Activated naive CD8-positive, alpha-beta T cell treated with anti-CD3 and anti-CD28 coated beads, Interleukin-2, amount 10 ng/mL, durations not matched to agents 7 days and 5 days (primary cell): ENCODE measurements at places on chromosomes 11 and 22.

GRCh38 chr11:41201156-41201555 is 258.3 kb downstream of the LRRC4C start:
- DNase-seq, result no peak
- H3K36me3 ChIP-seq, result no peaks in the 10 kb centered on the region
- H3K4me1 ChIP-seq, result no peaks in the 10 kb centered on the region
- no peaks in the 10 kb centered on the region for H3K27me3 ChIP-seq
- no peak overlapping the region for H3K27ac ChIP-seq
- H3K4me3 ChIP-seq, result no peak overlapping the region

GRCh38 chr22:39408173-39408572 is 8.6 kb downstream of the TAB1 start:
- H3K4me1 ChIP-seq, result peaks cover 44% of the 10 kb centered on the region
- no peak overlapping the region for H3K27ac ChIP-seq
- no peak for DNase-seq
- H3K36me3 ChIP-seq, result peaks cover 31% of the 10 kb centered on the region

GRCh38 chr11:104588970-104589369 is 309.3 kb downstream of the CASP12 start:
- no peaks in the 10 kb centered on the region for H3K27me3 ChIP-seq
- no peak for DNase-seq
- H3K4me1 ChIP-seq, result peaks cover 1% of the 10 kb centered on the region
- H3K4me3 ChIP-seq, result no peak overlapping the region
- no peak overlapping the region for H3K27ac ChIP-seq

- peaks cover 11% of the 10 kb centered on the region for H3K4me1 ChIP-seq
- DNase-seq, result no peak
- no peak overlapping the region for H3K4me3 ChIP-seq
- no peaks in the 10 kb centered on the region for H3K27me3 ChIP-seq
- H3K27ac ChIP-seq, result no peak overlapping the region
- peaks cover 3% of the 10 kb centered on the region for H3K36me3 ChIP-seq
Measured at GRCh38 chr11:45984192-45984591, 61.7 kb downstream of the LARGE2 start.

DNA sequence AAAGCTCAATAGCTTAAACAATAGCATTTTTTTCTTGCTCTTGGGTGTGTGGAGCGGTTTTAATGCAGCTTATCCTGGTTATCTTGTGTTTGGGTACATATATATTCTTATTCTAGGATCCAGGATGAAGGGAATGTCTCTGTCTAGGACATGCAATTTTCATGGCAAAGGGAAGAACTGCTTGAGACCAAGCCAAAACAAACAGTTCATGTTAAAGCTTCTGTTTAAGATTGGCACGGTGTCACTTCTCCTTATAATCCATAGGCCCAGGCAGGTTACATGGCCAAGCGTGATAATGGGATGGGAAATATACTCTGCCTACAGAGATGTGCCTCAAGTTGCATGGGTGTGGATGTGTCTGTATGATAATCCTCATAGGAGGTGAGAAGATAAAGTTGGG is 177.1 kb upstream of the PGR start:
- no peak for DNase-seq
- no peak overlapping the region for H3K27ac ChIP-seq
- H3K4me1 ChIP-seq, result no peaks in the 10 kb centered on the region

GRCh38 chr11:456533-456932 is 6.5 kb downstream of the PTDSS2 start:
- H3K4me3 ChIP-seq, result peak overlapping the region; percentile 73
- peak; percentile 53 for DNase-seq
- H3K4me1 ChIP-seq, result peaks cover 31% of the 10 kb centered on the region
- peak overlapping the region; percentile 80 for H3K27ac ChIP-seq

DNA sequence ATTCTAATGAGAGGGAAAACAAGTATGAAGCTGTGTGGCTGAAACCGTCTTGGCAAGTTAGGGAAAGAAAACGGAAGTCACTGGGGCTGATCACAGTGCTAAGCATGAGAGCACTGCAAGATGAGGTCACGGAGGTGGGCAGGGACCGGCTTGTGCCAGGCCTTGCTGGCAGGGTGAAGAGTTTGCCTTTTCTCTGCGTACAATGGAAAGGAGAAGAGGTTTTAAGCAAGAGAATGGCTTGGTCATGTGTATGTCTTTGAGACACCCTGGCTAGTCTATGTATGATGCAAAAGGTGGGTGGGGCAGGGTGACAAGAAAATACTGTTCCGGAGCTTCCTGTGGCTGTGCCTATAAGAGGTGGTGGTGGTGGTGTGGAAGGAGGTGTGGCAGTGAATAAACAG is 567.9 kb downstream of the NTM start:
- no peaks in the 10 kb centered on the region for H3K27me3 ChIP-seq
- H3K4me1 ChIP-seq, result no peaks in the 10 kb centered on the region
- no peaks in the 10 kb centered on the region for H3K36me3 ChIP-seq
- H3K27ac ChIP-seq, result no peak overlapping the region

GRCh38 chr22:31544481-31545480 is 48.4 kb downstream of the SFI1 start:
- H3K27ac ChIP-seq, result no peak overlapping the region
- peaks cover 18% of the 10 kb centered on the region for H3K36me3 ChIP-seq
- no peak for DNase-seq
- no peaks in the 10 kb centered on the region for H3K27me3 ChIP-seq
- no peak overlapping the region for H3K4me3 ChIP-seq

- H3K4me1 ChIP-seq, result no peaks in the 10 kb centered on the region
- H3K36me3 ChIP-seq, result no peaks in the 10 kb centered on the region
- H3K27me3 ChIP-seq, result no peaks in the 10 kb centered on the region
- DNase-seq, result no peak
- no peak overlapping the region for H3K4me3 ChIP-seq
Measured at GRCh38 chr11:131544591-131544990, 174.2 kb downstream of the NTM start.

- no peaks in the 10 kb centered on the region for H3K4me1 ChIP-seq
- H3K4me3 ChIP-seq, result no peak overlapping the region
- H3K27ac ChIP-seq, result no peak overlapping the region
- no peak for DNase-seq
- H3K36me3 ChIP-seq, result no peaks in the 10 kb centered on the region
Measured at GRCh38 chr11:133202816-133203215, 329.5 kb downstream of the OPCML start.

- H3K4me1 ChIP-seq, result no peaks in the 10 kb centered on the region
- no peak overlapping the region for H3K27ac ChIP-seq
- H3K36me3 ChIP-seq, result no peaks in the 10 kb centered on the region
- H3K4me3 ChIP-seq, result no peak overlapping the region
- DNase-seq, result no peak
- peaks cover 14% of the 10 kb centered on the region for H3K27me3 ChIP-seq
Measured at GRCh38 chr11:59429924-59430516, 3.8 kb upstream of the OR5A2 start.

GRCh38 chr11:6611092-6611962 is 689 bp downstream of the TAF10 start:
- peak; percentile 24 for DNase-seq
- H3K4me3 ChIP-seq, result peak overlapping the region; percentile 94
- peak overlapping the region; percentile 93 for H3K27ac ChIP-seq
- no peaks in the 10 kb centered on the region for H3K27me3 ChIP-seq
- peaks cover 35% of the 10 kb centered on the region for H3K36me3 ChIP-seq

DNA sequence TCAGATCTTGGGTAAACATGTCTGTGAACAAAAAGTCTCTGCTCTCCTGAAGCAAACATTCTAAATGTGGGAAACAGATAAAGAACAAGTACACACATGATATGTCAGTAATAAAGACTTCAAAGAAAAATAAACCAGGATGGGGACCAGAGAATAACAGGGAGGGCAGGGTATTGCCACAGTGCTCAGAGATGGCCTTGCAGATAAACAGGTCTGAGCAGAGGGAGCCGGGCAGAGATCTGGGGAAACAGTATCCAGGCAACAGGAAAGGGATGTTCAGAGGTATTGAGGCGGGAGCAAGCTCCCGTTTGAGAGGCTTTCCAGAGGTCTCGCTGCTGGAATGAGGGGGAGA is 2.9 kb downstream of the CCDC86 start:
- H3K4me3 ChIP-seq, result peak overlapping the region; percentile 89
- H3K27me3 ChIP-seq, result no peaks in the 10 kb centered on the region
- H3K27ac ChIP-seq, result no peak overlapping the region
- H3K4me1 ChIP-seq, result peaks cover 35% of the 10 kb centered on the region

- H3K4me3 ChIP-seq, result peak overlapping the region; percentile 90
- H3K36me3 ChIP-seq, result peaks cover 57% of the 10 kb centered on the region
- DNase-seq, result no peak
- H3K4me1 ChIP-seq, result peaks cover 60% of the 10 kb centered on the region
- H3K27ac ChIP-seq, result peak overlapping the region; percentile 98
Measured at GRCh38 chr22:36327922-36328551, 59.7 kb downstream of the MYH9 start.

GRCh38 chr22:36727110-36727509 is 23.6 kb upstream of the CACNG2 start:
- H3K4me3 ChIP-seq, result no peak overlapping the region
- H3K36me3 ChIP-seq, result no peaks in the 10 kb centered on the region
- H3K27ac ChIP-seq, result no peak overlapping the region
- no peak for DNase-seq
- peaks cover 16% of the 10 kb centered on the region for H3K27me3 ChIP-seq
- no peaks in the 10 kb centered on the region for H3K4me1 ChIP-seq

GRCh38 chr11:42906226-42906625 is 405.6 kb upstream of the API5 start:
- no peak overlapping the region for H3K27ac ChIP-seq
- H3K4me1 ChIP-seq, result no peaks in the 10 kb centered on the region
- no peaks in the 10 kb centered on the region for H3K36me3 ChIP-seq
- no peaks in the 10 kb centered on the region for H3K27me3 ChIP-seq
- no peak for DNase-seq

- H3K4me3 ChIP-seq, result no peak overlapping the region
- H3K4me1 ChIP-seq, result peaks cover 9% of the 10 kb centered on the region
- no peak for DNase-seq
- H3K27ac ChIP-seq, result no peak overlapping the region
- H3K36me3 ChIP-seq, result no peaks in the 10 kb centered on the region
Measured at GRCh38 chr22:42292732-42293520, 22.5 kb upstream of the TCF20 start.

DNA sequence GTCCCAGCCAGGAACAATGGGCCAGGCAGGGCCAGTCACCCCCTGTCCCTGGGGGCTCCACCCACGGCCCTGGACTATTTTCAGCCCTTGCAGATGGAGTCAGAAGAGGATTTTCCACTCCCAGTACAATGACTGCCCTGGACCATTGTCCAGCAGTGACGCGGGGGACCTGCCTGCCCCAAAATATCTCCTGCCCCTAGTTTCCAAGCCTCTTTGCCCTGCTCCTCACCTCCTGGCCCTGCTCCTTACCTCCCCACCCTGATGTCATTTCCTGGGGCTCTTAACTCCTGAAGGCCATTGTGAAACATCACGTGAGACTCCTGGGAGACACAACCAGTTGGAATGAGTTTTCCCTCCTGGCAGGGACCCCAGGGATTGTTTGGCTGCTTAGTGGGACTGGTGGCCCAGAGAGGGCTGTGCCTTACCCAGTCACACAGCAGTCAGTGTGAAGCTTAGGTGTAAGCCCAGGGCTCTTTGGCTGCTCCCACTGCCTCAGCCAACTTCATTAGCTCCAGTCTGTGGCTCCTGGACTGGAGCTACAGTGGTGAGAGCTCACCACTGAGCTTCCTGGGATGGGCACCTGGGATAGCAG is 22.2 kb downstream of the P2RY2 start:
- no peak for DNase-seq
- H3K4me1 ChIP-seq, result peaks cover 6% of the 10 kb centered on the region
- no peak overlapping the region for H3K27ac ChIP-seq
- H3K36me3 ChIP-seq, result no peaks in the 10 kb centered on the region
